ENCODE measurements at places on chromosomes 11 and 22.

- DNase-seq: no peak
Measured at GRCh38 chr11:44943118-44943517, 7.6 kb downstream of the TP53I11 start.

- DNase-seq: no peak
Measured at GRCh38 chr11:114080219-114080618, 20.7 kb downstream of the ZBTB16 start.

GRCh38 chr11:69943506-69943905, 124.3 kb upstream of the FGF3 start:
- DNase-seq: no peak

GRCh38 chr22:41642331-41643110, 21.4 kb downstream of the XRCC6 start:
- no peak for DNase-seq

DNA sequence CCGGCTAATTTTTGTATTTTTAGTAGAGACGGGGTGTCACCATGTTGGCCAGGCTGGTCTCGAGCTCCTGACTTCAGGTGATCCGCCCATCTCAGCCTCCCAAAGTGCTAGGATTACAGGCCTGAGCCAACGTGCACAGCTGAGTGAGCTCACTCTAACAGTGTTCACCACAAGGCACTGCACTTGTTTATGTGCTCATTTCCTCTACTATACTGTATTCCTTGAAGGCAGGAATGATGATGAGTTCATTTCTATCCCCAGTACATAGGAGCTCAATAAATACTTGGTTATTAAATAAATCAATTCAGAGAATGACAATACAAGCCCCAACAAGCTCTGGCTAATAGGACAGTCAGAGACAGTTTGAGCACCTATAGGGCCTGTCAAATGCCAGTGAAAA, 29.1 kb downstream of the ALG8 start:
- DNase-seq: no peak

GRCh38 chr22:22410121-22410520, 98.4 kb downstream of the ZNF280B start:
- DNase-seq: no peak
